GM19239 (cell line): ENCODE measurements at places on chromosomes 1 and 21.
A peak's percentile ranks its signal among the peaks of the same experiment; 100 is the strongest.

GRCh38 chr1:61141288-61142042 is 59.1 kb downstream of the NFIA start:
- DNase-seq, result no peak

- no peak for DNase-seq
Measured at GRCh38 chr1:26585471-26585870, 55.9 kb downstream of the RPS6KA1 start.

- peak; percentile 66 for DNase-seq
Measured at GRCh38 chr1:227788271-227789083, 27.0 kb upstream of the PRSS38 start.

DNA sequence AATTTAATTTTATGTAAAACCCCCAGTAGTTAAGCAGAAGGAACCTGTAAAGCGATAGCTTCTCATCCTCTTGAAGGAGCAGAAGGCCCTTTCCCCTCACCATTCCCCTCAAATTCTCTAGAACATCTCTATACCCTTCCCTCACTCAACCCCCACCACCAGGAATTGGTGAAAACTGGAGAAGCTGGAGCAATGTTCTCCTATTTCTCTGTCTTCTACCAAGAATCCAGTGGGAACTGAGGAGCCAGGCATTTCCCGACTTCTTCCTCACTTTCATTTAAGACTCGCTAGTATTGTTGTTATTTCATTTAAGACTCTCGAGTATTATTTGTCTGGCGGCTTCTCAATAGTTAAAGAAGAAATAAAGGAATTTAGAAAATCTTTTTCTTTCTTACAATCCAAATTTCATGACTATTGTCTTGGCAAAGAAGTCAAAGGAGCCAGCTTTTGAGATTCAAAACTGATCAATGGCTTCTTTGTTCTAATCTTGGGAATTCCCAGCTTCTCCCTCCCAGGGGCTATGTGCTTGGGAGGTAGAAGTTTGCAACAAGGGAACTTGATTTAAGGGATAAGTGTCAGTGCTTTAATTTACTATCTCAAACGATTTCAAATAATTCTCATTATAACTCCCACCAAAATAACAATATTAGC is 253.3 kb upstream of the ADGRL2 start:
- DNase-seq, result no peak

DNA sequence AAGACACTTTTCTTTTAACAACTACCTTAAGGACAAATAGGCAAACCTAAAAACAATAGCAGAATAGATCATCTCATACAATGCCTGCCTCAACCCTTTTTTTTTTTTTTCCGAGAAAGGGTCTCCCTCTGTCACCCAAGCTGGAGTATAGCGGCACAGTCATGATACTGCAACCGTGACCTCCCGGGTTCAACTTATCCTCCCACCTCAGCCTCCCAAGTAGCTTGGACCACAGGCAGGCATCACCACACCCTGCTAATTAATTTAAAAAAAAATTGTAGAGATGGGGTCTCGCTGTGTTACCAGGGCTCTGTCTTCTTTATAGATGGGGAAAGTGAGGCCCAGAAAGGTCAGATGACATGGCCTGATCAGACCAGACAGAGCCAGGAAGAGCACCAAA is 7.9 kb downstream of the SH3BGRL3 start:
- no peak for DNase-seq

DNA sequence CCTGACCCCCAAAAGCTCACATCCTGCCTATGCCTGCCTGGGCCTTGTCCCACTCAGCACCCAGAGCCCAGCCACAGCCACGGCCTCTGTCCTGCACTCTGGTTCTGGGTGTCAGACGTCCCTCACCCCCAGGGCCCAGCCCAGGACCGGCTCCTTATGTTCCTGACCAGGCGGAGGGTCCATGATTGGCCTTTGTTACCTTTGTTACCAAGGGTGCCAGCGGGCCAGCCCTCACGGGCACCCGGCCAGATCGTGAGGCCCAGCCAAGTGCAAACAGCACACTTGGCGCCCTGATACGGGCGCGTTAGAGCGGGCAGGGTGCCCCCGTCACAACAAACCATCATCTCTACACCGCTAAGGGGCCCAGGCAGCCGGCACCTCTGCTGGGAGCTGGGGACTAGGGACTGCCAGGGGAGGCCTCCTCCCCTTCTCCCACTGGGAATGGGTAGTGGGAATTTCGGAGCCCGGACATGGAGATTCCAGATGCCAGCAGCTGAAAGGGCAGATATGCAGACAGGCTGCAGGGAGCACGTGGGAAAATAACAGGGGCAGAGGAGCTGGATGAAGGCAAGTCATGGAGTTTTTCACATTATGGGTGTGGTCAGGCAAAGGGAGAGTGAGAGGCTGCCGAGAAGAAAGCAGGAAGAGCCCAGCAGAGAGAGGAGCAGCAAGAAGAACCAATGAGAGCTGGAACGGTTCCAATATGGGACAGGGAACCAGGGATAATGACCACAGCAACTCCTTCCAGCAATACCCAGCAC is 22.1 kb downstream of the HSPG2 start:
- no peak for DNase-seq

DNA sequence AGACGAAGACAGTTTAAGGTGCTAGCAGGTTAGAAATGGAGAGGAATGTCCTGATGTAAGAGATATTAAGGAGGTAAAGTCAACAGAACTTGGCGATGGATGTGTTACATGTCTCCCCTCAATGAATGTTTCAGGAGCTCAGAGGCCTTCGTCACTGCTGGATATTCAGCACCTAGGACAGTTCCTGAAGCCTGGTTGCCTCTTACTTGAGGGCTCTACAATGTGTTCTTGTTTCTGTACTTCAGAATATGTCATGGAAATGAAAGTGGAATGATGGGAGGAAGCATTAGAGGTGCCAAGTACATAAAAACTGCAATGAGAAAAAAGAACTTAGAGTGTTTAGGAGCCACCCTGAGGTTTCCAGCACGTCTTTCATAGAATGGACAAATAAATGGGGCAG is 17.7 kb downstream of the TNR start:
- DNase-seq, result peak; percentile 12

- no peak for DNase-seq
Measured at GRCh38 chr1:248596615-248597014, 885 bp downstream of the OR2T10 start.

DNA sequence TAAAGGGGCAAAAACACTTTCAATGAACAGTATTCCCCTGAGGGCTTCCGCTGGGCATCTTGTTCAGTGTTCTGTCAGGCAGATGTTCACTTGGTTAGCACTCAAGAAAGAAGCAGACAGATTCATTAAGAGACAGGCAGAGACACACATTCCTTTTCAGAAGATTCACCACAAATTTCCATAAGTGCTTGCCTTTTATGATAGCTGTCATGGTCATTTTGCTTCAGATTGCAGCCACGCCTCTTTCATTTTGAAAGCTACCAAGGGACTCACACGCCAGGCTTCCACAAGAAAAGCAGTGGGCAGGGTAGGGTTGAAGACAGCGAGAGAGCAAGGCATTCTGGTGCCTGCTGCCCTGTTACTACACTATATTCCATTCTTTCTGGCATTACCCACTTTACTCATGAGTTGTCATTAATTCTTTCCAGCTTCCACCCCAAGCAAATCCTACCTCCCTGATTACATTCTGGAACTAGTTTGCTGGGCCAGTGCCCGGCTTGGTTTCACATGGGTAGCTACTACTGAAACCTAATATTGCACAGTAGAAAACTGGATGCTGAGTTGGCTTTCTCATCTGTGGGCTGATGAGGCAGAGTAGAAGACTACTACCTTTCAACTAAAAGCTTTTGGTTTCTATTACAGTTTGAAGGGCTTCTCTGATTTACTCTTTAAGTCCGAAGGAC is 91.2 kb upstream of the COL24A1 start:
- no peak for DNase-seq

DNA sequence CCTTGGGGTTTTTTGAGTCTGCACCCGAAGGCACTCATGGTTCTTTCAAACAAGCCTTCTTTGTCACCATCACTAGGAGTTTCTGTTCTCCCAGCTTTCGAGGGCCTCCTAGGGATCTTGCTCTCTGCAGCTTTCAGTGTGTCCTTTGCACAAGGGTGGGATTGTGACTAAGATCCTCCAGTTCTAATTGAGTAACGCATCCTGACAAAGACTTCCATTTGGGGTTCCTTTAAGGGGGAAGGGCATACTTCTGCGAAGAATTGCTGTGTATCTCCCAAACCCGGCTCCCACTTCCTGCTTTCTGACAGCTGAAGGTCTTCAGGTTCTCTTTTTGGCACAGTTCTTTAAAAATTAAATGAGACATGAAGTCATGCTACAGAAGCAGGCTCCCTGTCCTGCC is 139.4 kb downstream of the EDEM3 start:
- no peak for DNase-seq

- no peak for DNase-seq
Measured at GRCh38 chr1:59318271-59318860, 21.5 kb downstream of the FGGY start.

DNA sequence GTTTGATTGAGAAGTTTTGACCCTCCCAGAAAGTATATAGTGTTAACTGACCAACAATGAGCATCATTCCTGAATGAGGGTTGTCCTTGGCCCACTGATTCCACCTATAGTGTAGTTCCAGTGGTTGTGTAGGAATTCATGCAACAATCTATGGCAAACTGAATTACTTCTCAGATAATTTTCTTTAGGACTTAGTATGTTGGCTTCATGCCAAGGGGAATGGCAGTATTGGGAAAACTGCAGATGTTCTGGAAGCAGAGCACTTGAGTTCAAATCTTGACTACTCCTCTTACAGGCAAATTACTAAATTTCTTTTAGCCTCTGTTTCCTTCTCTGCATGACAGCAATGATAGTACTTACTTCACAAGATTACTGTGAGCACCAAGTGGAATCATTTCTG is 65.8 kb downstream of the LRIG2 start:
- no peak for DNase-seq

GRCh38 chr1:211613951-211614350 is 35.0 kb upstream of the SLC30A1 start:
- DNase-seq, result no peak

DNA sequence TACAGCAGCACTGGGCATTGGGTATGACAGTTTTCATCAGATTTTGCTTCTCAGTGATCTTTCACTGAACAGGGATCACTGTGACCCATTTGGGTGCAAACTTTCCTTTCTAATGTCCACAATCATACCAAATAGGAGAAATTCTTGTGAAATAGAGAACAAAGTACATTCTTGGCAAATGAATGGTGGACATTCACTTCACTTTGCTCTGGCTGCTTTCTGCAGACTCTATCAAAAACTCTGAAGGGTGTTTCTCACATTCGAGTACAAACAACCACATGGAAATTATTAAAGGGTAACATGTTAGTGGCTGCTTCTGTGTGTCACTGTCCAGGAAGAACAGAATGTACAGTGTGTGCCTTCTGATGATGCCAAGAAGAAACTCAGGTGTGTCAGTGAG is 61.9 kb upstream of the ADAM30 start:
- no peak for DNase-seq

DNA sequence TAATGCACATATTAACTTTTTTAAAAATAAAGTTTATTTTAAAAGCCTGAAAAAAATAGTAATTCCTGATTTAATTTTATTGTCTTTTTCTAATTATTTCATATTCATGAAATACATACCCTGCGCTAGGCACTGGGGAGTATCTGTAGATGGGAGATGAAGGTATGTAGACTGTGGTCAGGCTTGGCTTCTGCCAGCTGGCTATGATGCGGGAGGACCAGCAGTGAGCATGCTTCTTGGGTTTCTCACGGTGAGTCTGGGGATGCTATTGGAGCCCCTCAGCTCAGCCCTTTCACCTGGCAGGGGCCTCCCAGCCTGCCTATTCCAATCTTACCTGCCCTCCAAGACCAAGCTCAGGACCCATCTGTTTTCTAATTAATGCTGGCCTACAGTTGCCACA is 138.4 kb downstream of the NOS1AP start:
- DNase-seq, result no peak

DNA sequence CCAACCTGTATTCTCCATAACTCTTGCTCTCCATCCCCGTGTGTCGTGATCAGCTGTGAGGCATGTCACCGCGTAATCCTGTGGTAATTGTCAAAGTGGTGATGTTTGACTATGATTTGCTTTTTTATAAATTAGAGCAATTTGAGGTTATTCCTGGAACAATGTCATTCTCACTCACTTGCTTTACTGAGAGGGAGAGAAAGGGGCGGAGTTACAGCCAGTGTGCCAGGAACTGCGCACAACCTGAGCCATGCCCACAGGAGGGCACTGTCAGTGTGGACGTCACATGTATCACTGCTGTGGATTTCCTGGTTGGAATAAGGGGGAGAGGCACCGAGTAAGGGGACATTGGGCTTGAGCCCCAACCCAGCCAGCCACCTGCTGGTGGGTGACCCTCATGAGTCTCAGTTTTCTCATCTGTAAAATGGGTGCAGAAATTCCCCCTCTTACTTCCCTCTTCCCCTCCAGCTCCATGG is 6.9 kb downstream of the ADGRB2 start:
- no peak for DNase-seq

DNA sequence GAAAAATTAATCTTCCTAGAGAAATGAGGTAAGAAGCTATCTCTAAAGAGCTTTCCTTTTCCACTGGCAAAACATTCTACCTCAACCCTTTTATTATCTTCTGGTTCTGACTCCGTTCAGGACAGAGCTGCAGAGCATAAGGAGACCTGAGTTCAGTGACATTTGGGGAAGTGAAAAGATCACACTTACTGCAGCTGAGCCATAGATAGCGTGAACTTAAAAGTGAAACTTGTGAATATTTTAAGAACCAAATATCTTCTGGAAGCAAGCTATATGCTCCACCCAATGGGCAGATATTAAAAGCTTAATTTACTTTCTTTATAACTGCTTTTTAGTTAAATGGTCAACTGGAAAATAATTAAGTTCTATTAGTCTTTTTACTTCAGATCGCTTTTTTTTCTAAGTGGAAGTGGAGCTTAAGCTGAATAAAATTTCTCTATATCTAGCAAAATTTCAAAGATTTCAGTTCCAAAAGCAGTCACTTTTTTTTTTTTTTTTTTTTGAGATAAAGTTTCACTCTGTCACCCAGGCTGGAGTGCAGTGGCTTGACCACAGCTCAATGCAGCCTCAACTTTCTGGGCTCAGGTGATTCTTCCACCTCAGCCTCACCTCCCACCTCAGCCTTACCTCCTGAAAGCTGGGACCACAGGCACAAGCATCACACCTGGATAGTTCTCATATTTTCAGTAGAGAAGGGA is 11.9 kb downstream of the PTPN22 start:
- DNase-seq, result no peak

- no peak for DNase-seq
Measured at GRCh38 chr1:199612976-199613774, 414.3 kb upstream of the NR5A2 start.

GRCh38 chr1:25197982-25198662 is 34.2 kb downstream of the SYF2 start:
- no peak for DNase-seq

DNA sequence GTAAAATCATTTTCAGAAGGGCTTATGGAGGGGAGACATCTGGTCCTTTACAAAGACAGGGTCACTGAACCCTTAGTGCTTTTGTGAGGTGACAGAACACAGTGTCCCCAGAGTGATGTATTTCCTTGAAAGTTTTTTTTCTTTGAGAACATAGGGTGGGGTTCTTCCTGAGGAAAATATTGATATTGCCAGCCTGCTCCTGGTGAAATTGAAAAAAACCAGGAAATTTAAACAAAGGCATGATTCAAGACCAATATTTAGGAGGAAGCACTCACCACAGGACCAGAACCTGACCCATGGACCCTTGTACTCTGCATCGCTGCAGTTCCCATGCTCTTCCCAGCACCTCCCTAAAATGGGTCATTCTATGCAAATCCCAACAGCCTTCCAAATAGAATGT is 63.7 kb downstream of the ST6GALNAC3 start:
- DNase-seq, result no peak

GRCh38 chr1:220296981-220297380 is 24.7 kb upstream of the RAB3GAP2 start:
- no peak for DNase-seq
